Fibroblast of the aortic adventitia (primary cell): ENCODE measurements at places on chromosomes 7 and 10.

- DNase-seq: peak; percentile 83
Measured at GRCh38 chr7:44797329-44798258, 1.1 kb downstream of the PPIA start.

- DNase-seq: peak; percentile 72
Measured at GRCh38 chr10:46228563-46229071, 58.2 kb upstream of the ANTXRL start.

DNA sequence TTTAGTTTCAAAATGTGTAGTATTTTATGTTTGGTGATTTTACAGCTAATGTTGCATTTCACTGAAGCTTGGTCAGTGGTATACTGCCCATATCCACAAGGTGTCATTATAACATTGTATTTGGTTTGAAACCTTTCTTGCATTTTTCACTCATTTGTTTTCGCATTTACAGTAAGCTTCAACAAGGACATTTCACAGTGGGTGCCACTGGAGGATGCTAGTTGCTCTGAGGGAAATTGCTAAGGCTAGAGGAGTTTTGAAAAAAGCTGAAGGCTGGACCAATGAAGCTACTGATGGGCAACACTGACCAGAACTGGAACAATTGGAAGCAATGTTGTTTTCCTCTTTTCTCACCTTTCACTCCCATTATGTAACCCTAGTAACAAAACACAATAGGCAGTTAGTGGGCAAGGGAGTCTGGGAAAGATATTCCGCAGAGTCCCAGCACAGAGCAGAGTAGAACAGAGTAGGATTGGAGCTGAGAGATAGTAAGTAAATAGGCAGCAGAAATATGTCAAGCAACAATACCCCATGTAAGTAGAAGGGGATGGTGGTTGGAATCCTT lies 23.6 kb upstream of the SRI start:
- peak; percentile 75 for DNase-seq

- DNase-seq: peak; percentile 9
Measured at GRCh38 chr10:61503051-61503450, 49.9 kb upstream of the TMEM26 start.

DNA sequence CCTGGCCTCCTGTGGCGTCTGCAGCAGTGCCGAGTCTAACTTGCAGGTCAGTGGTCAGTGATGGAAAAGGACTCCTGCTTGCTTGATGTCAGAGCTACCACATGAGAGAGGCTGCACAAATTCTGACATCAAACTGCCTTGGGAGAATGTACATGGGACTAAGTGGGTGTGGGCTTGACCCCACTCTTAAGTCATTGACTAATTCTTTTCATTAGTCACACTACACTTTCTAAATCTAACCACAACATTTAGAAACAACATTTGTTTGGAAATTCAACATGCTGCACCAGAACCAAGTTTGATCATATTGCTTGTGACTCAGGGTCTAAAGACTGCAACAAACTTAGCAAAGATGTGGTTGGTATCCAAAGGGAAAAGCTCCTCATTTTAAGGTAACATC lies 24.4 kb upstream of the CDC14C start:
- no peak for DNase-seq

DNA sequence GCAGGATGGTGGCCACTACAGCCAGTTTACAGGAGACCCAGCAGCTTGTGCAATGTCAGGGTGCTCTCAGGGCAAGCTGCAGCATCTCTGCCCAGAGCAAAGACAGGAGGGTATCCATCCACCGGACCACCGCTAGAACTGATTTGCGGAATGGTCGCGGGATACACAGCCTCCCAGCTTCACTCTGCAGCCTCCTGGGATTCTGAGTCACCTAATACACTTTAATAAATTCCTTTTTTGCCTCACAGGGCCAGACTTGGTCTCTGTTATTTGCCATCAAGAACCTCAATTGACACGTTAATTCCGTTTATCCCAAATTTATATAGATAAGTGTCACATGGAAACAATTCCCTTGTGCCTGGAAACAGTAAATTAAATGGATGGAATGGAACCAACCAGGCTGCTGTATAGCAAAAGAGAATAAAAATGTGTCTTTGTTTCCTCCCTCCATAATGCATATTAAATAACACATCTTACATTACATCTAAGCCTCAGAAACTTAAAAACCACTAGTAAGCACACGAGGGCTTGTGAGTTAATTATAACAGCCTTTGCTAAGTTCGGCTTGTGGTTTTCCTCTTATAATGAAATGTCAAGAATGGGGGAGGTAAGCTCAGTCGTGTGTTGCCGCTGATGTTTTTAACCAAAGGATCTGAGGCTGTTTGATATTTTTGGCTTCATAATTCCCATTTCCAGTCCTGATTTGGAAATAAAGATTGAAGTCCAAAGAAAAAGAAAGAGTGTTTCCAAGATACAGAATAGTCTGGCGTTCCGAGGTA lies 52.1 kb downstream of the ADRB1 start:
- DNase-seq: no peak

GRCh38 chr10:13719425-13719824 lies 132.7 kb downstream of the PRPF18 start:
- peak; percentile 28 for DNase-seq

GRCh38 chr7:628402-628763 lies 98.1 kb upstream of the DNAAF5 start:
- DNase-seq: no peak
